ENCODE measurements at places on chromosomes 7 and 10.

DNA sequence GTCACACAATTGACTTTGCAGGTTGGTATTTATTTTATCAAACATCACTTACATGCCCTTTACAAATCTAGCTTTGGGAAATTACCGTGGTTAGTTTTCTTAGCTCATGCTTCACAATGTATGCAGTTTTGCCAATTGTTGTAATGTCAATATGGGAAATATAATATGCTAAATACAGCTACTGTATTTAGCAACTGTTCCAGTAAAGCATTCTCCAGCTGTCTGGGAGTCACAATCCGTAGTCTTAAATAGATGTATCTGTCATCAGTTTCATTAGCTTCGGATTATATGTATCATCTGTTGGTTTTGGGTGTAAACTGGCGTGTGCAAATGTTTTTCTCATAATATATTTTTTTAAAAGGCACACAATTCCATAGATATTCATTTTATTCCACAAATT lies 19.4 kb upstream of the AHR start:
- DNase-seq = no peak

DNA sequence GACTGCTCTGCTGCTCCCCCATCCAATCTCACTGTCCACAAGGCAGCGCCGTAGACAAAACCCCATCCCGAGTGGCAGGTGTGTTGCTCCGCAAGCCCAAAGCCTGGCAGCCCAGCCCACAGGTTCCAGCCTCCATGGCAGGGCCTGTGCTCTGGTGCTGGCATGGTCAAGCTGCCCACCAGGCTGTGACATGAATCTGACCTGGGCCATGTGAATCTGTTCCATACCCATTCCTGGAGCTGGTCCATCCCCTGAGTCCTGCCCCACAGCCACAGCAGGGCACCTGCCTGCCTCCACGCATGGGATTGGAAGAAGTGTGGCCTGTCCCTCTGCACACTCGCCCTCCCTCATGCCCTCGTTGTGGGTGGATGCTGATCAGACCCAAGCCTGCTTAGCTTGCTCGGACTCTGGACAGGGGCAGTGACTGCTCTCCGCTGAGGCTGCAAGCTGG lies 128.8 kb downstream of the PTPN20 start:
- DNase-seq = no peak

DNA sequence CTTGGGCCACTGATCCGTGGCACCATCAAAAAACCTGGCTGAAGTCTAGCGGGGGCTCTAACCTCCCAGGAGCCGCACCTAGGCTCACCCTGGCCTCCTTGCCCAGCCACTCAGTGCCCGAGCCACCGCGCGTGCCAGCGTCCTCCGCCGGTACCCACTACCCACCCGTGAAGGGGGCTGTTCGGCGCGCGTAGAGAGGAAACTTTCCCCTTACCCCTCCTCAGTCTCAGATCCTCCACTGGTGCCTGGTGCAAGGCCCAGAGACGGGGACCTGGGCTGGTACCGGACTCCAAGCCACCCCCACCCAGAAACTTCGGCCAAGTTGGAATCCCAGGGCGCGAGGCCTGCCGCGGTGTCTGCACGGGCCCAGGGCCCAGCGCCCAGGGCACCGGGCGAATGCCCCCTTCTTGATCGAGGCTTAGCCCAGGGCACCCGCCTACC lies 3.5 kb upstream of the EBF3 start:
- DNase-seq = no peak

- no peak for DNase-seq
These were observed 342.6 kb downstream of the TCERG1L start for GRCh38 chr10:130968964-130969363.

- peak; percentile 95 for DNase-seq
These were observed 103.6 kb downstream of the MKLN1 start for GRCh38 chr7:131431289-131431688.

GRCh38 chr10:11249152-11249807 lies 231.6 kb downstream of the CELF2 start:
- no peak for DNase-seq

DNA sequence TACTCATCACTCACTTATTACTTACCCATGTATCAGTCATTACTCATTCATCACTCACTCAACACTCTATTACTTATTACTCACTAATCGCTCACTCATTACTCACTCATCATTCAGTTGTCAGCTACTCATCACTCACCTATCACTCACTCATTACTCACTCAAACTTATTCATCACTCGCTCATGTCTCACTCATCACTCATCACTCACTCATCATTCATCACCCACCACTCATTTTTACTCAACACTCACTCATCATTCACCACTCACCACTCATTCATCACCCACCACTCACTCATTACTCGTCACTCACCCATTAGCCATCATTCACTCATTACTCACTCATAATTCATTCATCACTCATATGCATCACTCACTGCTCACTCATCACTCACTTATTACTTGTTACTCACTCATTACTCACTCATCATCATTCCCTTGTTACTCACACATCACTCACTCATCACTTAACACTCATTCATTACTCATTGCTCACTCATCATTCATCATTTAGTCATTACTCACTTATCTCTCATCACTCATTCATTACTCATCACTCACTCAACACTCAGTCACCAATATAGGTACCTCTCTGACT lies 237.9 kb downstream of the ADARB2 start:
- no peak for DNase-seq
